ENCODE measurements at places on chromosomes 13 and 19.

GRCh38 chr13:20231839-20232555 is at the start of gene GJB6:
TSS of gene GJB6 (minus strand) at chr13:20232319. CDS start at chr13:20223480, 8,839 bp downstream.
- no peak for DNase-seq

GRCh38 chr19:32748497-32748896 is 28.9 kb downstream of the TDRD12 start:
- no peak for DNase-seq

DNA sequence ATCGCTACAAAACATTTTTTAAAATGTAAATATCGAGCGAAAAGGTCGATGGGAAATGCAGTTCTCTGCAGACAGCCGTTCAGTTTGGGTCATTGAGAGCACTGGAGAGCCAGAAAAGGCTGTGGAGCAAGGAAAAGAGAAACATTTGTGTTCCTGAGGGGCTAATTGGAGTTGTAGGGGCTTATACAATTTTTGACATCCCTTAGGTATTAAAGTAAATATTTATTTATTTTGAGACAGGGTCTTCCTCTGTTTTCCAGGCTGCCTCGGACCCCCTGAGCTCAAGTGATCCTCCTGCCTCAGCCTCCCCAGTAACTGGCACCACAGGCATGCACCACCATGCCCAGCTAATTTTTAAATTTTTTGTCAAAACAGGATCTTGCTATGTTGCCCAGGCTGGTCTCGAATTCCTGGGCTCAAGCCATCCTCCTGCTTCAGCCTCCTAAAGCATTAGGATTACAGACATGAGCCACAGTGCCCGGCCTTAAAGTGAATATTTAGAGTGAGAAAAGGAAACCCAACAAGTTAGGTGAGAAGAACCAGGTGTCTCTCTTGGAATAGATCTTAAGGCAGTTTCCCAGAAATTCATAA is 825 bp upstream of the YIF1B start:
- DNase-seq: no peak

- DNase-seq: no peak
Measured at GRCh38 chr13:51235186-51235585, 13.0 kb downstream of the FAM124A start.

- DNase-seq: no peak
Measured at GRCh38 chr13:53121131-53121773, 92.6 kb downstream of the OLFM4 start.

GRCh38 chr13:112716461-112716820 is 26.6 kb downstream of the ATP11A start:
- DNase-seq: no peak

DNA sequence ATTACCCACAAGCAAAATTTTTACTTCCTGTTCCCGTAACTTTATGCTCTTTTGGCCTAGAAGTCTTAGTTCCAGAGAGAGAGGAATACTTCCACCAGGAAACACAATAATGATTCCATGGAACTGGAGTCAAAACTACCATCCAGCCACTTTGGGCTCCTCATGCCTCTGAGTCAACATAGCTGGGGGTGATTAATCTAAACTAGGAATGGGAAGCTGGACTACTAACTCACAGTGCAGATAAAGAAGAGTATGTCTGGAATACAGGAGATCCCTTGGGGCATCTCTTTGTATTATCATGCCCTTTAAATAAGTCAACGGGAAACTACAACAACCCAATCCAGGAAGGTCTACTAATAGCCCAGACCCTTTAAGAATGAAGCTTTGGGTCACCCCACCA is 8.9 kb upstream of the ELF1 start:
- DNase-seq: peak; percentile 54

DNA sequence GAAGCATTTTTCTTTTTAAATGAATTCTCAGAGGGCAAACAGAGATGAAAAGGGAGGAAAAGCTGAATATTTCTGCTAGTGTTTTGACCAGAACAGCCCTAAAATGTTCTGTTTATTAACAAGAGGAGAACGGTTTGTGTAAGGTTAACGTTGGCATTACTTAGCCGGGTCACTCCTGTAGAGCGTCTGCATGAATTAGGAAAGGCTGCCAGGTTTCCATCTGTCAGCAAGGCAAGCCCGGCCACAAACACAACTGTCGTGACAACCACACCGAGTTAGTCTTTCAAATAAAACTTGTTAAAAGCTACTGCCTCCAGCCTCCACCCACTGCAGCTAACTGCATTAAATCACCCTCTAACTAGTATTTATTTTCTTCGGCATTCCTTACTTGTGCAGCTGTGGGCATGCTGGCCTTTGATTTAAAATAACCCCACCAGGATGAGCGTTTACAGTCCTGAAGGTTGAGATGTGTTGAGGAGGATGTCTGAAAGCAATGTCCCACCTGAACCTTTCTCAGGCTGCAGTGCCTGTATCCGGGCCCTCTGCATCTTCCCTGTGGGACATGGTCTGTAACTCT is 527.9 kb downstream of the FGF9 start:
- no peak for DNase-seq

DNA sequence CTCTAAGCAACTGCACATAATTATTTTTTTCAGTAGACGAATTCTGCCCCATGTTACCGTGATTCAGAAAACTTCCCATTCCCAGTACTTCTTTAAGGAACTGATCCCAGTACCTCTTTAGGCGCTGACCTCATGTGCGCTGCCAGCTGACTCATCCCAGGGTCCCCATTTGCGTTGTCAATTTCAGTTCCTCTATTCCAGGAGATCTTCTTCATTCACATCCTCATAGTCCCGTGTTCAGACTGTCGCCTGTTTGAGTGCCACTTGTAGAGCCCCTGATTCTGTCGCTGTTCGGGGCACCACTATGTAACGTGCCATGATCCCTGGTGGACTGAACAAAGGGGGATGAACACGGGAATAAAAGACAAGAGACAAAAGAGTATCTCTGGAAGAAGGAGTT is 16.4 kb downstream of the FPR3 start:
- no peak for DNase-seq

DNA sequence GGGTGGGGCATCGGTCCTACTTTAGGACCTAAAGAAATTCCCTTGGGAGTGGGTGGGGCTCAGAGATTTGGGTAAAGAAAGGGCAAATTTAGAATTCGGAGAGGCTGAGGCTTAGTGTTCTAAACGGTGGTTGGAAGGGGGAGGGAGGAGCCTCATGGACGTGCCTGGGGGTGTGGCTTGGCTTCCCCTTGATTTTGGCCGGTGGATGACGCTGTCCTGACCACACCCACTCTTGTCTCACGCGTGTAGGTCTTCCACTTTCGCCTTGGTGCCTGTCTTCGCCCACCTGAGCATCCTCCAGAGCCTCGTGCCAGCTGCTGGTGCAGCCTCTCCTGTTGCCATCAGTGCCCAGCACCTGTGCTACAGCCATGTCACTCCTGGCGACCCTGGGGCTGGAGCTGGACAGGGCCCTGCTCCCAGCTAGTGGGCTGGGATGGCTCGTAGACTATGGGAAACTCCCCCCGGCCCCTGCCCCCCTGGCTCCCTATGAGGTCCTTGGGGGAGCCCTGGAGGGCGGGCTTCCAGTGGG is 1.2 kb upstream of the NUP62 start:
- no peak for DNase-seq

- DNase-seq: no peak
Measured at GRCh38 chr19:7469669-7470285, 19.1 kb downstream of the PEX11G start.

- DNase-seq: no peak
Measured at GRCh38 chr19:53876651-53877224, 5.3 kb upstream of the PRKCG start.

- DNase-seq: peak; percentile 61
Measured at GRCh38 chr19:47427241-47428176, 8.2 kb upstream of the MEIS3 start.

- DNase-seq: peak; percentile 76
Measured at GRCh38 chr13:59745392-59745788, 418.3 kb downstream of the DIAPH3 start.
